HCT116 (cell line): ENCODE measurements at places on chromosomes 5 and 9.
A peak's percentile ranks its signal among the peaks of the same experiment; 100 is the strongest.

- no peak for DNase-seq
Observed at GRCh38 chr5:169647566-169647965, 10.5 kb downstream of the DOCK2 start.

GRCh38 chr9:115615821-115616665, 498.1 kb upstream of the TNC start:
- no peak for DNase-seq

DNA sequence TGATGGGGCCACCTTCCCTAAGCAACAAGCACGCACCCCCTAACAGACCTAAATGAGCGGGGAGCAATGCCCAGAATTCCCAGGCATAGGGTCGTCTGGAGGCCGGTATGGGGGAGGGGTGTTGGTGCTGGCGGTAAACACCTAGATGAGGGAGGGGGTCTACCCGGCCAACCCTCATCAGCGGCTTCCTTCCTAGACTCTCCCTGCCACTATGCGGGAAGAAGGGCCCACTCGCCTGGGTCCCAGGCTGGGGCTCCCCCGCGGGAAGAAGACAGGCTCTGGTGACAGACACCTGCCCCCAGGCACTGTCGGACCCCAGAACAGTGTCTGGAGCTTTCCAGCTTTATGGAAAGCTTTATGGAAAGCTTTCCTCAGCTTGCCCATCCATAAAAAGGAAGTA, 519.0 kb upstream of the SEMA6A start:
- DNase-seq = no peak

- peak; percentile 74 for DNase-seq
Observed at GRCh38 chr9:6931913-6932312, 174.1 kb downstream of the KDM4C start.

DNA sequence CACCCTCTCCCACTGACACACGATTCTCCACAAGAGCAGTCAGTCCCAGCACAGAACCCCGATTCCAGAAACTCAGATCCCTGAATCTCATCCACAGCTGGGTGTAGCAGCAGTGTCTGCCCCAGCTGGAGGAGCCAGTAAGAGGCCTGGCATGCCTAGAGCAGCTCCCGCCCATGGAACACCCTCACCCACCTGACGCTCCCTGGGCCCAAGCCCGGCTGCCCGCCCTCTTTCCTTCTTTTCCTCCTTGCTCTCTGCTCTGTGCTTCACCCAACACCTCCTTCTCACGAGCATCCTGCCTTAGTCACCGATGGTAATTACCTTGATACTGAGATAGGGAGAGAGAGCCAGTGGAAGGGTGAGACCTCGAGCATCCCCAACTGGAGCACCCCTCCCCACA, 8.7 kb downstream of the PCDH1 start:
- DNase-seq = no peak
